ENCODE measurements at places on chromosomes 2 and 18.

DNA sequence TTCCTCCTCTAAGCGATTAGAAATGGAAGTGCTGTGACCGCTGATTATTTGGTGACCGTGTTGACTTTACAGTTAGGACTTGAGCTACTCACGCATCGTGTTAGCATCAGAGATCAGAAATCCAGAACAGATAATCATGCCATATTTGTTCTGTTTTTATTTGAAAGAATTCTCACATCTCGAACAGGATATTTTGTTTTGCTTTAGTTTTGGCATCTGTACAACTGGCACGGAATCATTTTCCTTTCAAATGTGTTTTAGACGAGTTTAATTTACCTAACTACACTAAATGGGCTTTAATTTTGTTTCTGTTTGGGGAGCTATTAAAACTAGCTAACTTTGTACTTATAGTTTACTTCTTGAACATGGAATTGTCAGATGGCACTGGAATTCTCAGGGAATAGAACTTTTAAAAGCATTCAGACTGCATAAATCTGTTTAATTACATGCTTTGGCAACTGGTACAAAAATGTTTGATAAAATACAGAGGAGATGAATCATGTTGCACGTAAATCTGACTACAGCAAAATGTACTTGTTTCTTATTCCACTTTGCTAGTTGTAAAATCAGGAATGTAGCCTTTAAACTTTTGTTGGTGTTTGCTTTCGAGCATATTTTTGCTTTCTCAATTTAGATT, 1.4 kb downstream of the ITPRID2 start:
- peak; percentile 39 for DNase-seq

- no peak for DNase-seq
Measured at GRCh38 chr2:168475636-168476035, 19.6 kb downstream of the CERS6 start.

DNA sequence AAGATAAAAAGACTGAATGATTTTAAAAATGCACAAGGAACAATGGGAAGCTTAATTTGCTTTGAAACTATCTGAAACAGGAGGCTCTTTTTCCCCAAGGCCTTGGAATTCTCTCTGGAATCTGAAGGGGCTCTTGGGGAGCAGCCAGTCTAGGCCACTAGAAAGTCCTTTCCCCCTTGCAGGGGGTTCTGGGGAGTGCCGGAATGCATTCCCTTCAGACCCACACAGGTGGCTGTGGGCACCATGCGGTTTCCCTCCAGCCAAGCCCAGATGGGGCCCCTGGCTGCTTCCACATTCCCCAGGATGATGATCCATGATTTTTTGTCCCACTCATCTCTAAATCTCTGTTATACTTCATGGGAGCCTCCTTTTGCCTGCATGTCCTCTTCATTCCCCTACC, 10.7 kb downstream of the GPR45 start:
- DNase-seq: no peak

- DNase-seq: peak; percentile 68
Measured at GRCh38 chr18:21444465-21445212, 155.9 kb downstream of the ESCO1 start.

DNA sequence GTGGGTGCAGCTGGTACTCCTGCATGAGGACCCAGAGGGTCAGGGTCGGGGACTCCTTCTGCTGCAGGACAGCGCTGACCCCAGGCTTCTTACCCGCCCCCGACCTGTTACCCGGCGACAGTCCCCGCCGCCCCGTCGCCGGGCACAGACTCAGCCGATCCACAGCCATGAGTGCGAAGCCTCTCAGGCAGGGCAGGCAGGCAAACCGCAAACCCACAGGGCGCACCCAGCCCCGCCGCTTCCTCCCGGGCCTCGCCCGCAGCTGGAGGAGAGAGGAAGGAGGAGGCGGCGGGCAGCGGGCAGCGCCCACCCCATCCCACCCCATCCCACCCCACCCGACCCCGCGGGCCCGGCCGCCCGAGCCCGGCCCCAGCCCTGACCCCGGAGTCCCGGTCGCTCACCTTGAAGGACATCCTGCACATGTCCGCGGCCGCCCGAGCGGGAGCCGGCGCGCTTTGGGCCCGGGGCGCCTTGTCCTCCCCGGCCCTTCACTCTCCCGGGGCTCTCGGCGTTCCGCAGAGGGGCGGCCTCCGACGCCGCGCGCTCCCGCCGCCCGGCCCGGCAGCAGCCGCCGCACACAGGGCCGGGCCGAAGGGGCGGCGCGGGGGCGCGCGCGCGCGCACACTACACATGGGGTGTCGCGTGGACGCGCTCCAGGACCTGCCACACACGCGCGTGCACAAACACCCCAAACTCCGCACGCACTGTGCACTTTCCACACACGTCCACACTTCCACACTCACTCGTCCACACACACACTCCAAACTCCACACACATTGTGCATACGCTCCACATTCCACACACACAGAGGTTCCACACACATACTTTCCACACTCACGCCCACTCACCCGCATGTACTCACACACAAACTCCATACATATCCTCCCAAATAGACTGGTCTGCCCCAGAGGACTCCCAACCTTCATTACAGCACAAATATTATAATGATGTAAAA, at the start of gene ANKRD29:
ANKRD29 (minus strand) TSS at position 603 of the 955 bp plus-strand sequence; CDS start at position 422, 181 bp downstream.
- peak; percentile 35 for DNase-seq

GRCh38 chr18:332007-332406, 64.2 kb upstream of the THOC1 start:
- DNase-seq: no peak

DNA sequence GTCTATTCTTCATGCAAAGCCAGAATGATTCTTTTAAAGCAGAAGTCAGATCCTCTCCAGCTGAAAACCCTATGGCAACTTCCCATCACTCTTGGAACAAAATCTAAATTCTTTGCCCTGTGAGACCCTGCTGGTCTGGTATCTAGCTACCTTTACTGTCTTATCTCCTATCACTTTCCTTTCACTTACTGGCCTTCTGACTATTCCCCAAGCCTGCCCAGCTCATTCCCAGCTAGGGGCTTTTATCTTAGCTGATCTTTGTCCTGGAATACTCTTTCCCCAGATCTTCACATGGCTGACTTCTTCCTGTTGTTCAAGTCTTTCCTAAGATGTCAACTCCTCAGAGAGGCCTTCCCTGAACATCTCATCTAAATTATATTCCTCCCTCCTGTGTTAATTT, 63.6 kb downstream of the GREB1L start:
- DNase-seq: no peak

- DNase-seq: no peak
Measured at GRCh38 chr2:221555494-221555846, 16.6 kb downstream of the EPHA4 start.

DNA sequence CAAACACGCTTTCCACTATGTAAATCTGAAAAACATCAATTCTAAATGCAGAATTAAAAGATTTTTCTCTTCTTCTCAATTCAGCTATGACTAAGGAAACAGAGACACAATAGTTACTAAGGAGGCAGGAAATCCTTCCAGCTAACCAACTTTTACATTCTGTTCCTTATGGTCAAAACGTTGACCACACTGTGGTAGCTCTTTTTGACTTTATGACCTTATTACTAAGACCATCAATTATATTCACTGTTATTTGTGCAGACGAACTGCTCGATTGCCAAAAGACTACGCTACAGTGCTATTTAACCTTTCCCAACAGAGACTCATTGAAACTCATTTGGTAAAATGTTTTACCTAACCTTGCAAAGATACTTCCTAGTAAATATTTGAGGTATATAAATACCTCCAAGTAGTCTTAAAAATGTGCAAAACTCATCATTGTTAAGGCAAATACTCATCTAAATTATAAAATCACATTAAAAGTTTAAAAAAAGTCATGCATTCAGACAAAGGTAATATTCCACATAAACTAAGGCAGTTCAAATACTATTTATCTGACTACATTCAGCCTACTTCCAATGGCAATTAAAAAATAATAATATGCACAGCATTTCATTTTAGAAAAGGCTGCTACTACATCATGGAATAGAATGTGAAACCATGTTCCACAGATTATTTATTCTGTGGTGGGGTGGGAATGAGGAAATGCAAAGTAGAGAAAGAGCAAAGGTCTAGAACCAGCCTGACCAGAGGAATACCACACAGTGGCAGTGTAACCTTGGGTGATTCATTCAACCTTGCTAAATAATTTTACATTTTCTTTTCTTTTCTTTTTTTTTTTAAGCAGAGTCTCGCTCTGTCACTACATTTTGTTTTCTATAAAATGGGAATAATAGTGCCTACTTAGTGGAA, 139.9 kb downstream of the THADA start:
- DNase-seq: peak; percentile 77

DNA sequence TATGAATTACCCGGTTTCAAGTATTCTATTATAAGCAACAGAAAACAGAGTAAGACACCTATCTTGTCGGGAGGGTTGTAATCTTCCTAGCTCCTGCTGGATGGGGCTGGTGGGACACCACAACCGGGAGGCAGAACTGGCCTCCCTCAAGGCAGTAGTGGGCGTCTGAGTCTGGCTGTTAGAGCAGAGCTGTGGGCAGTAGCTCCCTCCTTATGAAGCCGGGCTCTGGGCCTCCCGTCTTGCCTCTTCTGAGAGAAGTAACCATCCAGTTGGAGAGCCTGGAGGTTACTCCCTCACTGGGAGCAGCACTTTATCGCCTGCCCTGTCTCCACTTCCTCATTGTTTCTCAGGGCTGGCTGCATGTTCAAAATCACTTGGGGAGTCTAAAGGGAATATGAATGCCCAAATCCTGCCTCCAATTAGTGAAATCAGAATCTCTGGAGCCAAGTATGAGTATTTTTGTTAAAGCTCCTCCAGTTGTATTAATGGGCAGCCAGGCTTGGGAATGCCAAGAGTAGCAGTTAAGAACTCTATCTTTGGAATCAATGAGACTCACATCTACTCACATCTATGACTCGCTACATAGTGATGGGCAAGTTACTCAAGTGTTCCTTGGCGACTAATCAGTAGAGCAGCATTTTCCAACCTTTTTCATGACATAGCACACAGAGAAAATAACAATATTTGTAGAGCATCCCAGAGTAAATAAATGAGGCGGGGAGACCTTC, 27.3 kb upstream of the NRP2 start:
- peak; percentile 89 for DNase-seq

DNA sequence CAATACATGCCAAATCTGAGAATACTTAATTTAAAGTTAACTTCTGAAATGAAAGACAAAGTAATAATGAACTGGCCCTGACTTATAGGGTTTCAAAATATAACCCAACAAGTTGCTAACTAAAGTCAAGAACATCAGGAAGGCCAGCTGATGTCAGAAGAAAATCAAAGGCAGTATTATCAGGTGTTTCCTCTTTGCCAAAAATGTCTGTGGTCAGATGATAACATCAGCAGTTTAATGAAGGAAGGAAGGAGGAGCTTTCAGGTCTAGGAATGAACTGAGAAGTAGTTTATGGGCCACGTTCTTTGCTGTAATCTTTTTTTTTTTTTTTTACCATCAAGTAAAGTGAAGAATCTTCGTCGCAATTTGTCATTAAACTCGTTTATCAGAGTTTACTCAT, 40.9 kb downstream of the CDH2 start:
- DNase-seq: peak; percentile 39

GRCh38 chr2:47375307-47375706, 27.6 kb upstream of the MSH2 start:
- no peak for DNase-seq

GRCh38 chr2:139967665-139968064, 1187.5 kb upstream of the NXPH2 start:
- no peak for DNase-seq

- DNase-seq: no peak
Measured at GRCh38 chr2:171625006-171625405, 62.3 kb upstream of the DYNC1I2 start.

- peak; percentile 31 for DNase-seq
Measured at GRCh38 chr2:8487461-8487932, 194.4 kb upstream of the ID2 start.

GRCh38 chr2:98539056-98539735, 69.1 kb downstream of the COA5 start:
- DNase-seq: no peak

DNA sequence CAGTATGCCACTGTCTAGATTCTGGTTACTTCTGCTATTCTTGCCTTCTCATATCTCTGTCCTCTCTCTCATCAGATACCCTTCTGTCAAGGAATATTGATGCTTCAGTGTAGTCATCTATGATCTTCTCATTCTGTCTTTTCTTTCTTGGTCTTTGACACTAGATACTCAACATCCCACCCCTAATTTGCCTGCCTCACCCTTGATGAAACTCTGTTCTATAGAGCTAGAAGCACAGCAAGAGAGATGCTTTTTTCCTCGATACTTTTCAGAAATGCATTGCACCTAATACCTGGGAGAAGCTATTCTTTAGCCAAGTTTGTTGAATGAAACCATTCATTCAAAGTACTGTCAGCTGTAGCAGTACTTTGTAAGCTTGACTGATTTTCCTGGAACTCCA, 9.5 kb downstream of the SEPTIN2 start:
- DNase-seq: no peak

DNA sequence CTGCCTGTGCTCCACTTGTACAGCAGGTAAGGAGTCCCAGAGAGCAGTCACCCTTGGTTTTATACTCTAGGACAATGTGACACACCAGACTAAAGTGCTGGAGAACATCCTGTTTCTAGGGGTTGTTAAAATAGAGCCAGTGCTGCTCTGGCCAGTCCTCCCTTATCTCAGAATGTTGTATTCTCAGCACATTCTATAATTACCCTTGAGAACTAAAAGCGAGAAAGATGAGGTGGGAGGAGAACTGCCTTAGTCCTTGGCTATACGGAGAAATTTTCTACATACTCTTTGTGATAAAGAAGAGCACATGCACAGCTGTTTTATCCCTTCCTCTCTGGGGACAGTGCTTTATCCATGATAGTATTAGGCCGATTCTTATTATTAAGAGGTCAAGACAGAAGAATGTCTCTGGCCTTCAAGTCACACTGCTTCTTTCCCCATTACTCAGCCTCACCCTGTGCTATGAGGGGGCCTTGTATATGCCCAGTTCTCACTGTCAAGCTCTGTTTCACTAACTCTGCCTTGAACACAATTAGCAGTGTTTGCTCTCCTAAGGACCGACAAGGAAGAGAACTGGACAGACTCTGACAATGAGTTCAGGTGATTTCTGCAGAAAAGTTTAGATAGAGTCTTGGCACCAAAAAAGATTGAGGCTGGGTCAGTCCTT, 385.8 kb downstream of the TRIB2 start:
- DNase-seq: no peak

DNA sequence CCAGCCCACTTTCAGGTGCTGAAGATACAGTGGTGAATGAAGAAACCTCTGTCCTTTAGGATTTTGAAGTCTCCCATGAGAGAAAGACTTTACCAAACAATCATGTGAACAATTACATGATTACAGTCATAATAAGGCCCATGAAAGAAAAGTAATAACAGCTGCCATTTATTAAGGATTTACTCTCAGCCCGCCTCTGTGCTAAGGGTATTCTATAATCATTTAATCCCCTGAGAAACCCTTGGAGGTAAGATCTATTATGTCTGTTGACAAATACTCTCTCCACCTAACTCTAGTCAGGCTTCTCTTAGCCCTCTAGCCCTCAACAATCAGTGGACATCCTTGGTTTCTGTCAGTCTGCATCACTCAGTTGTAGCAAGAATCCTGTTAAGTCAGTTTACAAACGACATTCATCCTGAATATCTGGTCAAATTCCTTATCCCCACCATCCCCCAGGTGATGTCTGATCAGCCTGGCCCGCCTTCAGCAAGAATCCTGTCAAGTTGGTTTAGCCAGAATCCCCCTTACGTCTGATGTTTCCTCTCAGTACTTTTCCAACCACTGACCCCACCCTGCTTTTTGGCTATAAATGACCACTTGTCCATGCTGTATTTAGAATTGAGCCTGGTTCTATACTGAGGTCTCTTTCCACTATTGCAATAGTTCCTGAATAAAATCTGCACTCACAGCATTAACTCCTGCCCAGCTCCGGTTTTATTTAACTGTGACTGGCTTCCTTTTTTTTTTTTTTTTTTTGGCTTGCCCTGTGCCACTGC, 12.2 kb upstream of the SOCS6 start:
- DNase-seq: no peak
